ENCODE measurements at places on chromosomes 11 and 22.

- DNase-seq, result no peak
Observed at GRCh38 chr22:30308518-30309230, 18.1 kb downstream of the TBC1D10A start.

GRCh38 chr11:11414996-11415395, 61.9 kb upstream of the CSNK2A3 start:
- no peak for DNase-seq

GRCh38 chr11:120709808-120710207, 198.3 kb downstream of the GRIK4 start:
- no peak for DNase-seq

DNA sequence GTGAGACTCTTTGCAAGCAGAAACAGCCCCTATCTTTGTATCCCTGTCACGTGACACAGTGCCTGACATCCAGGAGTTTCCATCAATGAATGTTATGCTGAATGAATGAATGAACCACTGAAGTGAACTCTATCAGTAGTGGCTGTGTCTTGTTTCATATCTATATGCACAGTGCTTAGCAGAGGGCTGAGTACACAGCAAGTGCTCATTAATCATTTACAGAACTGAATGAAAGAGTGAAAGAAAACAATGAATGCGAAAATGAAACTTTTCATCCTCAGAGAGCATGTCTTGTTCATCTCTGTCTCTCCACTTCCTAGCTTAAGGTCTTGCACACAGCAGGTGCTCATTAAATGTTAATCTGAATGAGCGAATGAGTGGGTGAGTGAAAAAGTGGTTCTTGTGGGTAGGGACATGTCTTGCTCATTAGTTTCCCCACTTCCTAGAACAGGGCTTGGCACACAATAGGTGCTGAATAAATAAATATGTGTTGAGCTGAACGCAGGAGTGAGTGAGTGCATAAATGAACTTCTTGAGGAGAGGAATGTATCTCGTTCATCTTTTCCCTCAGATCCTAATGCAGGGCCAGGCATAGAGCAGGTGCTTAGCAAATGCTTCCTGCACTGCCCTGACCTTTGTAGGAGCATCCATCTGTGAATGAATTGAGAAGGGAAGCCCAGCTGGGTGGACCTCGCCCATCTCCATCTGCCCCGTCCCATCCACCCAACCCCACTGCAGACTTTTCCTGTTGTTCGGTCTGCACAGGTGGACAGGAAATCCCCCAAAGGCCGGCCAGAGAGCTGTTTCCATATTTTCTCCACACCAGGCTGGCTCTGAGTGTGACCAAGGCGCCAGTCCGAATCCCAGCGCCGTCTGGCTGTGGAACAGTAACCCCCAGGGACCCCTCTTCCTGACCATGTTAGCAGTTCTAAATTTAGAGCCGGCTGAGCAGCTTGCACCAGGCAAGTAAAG, 113.4 kb upstream of the CRYBB3 start:
- DNase-seq, result peak; percentile 61

DNA sequence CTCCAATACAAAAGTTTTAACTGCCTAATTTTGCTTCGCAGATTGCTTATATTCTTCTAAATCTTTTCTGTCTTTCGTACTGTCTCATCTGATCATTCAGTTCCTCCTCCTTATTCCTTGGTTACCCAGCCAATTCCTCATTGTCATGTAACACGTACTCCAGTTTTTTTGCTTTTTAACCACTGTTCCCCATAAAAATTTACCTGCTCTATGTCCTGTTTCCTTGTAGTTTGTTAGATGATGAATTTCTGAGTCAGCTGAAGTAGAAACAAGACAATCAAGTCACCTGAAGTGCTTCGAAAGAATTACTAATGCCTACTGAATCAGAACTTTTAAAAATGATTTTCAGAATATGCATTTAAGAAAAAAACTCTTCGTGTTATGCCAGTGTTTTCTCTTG, 150.6 kb downstream of the CNTN5 start:
- no peak for DNase-seq

DNA sequence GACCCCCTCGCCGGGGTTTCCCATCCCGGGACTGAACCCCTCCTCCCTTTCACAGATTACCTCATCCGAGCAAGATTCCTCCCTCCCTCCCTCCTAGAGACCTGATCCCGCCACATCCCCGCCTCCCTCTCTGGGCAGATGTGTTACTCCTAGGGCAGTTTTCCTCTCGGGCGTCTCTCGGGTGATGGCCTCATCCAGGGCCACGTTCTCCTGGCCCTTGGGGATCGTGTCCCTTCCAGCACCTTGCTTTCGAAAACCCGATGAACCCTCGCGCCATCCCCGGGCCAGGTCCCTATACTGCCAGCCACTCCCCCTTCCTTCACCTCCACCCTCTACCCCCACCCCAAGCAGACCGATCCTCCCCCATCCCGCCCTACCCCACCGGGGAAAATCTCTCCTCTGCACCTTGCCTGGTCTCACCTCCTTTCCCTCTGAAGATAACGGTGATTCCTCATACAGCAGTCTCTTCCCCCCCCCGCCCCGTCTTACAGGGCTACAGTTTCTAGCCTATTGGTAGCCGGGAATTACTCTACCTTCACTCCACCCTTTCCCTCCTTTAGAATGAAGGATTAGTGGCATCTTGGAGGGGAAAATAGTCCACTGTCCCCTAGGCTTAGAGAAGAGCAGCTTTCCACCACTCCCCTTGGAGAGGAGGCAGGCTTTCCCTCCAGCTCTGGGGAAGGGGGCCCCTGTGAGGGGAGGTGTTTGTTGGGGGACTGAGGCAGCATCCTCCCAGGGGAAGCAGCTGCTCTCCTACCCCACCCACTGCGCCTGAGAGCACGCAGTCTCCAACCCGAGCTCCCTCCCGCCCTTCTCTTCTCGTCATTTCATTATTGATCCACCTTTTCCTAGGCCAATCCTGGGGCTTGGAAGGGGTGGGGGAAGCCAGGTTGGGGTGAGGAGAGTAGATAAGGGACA, 1.2 kb downstream of the KMT2A start:
- peak; percentile 74 for DNase-seq

- peak; percentile 64 for DNase-seq
Observed at GRCh38 chr22:24146194-24146616, 35.1 kb upstream of the SUSD2 start.

- no peak for DNase-seq
Observed at GRCh38 chr22:38027487-38027886, 29.7 kb upstream of the PICK1 start.

DNA sequence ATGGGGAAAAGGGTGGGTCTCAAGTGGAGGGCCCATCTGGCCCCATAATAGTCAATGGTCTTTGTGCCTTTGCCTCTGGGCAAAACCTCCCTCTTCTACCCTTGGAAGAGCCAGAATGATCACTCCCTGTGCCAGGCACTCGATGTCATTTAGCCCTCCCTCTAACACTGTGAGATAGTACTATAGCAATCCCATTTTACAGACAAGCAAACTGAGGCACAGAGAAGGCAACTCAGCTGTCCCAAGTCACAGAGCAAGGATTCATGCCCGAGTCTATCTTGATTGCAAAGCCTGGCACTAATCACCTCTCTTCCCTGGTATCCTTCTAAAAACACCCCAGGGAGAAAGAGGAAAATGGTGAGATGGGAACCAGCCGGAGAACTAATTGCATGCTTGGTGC, 76.4 kb downstream of the TP53I11 start:
- DNase-seq, result no peak

GRCh38 chr11:18229501-18229900, 7.1 kb downstream of the SAA4 start:
- no peak for DNase-seq

DNA sequence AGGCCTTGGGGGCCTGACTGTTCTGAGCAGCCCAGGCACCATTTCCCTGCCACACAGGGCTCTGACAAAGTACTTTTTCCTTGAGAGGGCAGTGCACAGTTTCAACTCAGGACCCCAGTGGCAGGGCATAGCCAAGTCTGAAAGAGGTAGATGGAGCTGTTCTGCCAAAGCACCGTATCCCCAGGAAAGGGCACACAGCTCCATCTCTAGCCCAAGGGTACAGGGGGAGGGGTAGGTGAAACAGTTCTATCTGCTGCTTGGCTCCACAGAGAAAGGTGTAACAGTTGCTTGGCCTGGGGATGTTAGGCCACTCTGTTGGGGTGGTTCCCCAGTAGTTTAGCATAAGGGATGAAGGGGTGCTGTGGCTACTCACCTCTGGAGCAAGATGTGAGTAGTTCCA, 47.8 kb downstream of the GDPD4 start:
- no peak for DNase-seq

DNA sequence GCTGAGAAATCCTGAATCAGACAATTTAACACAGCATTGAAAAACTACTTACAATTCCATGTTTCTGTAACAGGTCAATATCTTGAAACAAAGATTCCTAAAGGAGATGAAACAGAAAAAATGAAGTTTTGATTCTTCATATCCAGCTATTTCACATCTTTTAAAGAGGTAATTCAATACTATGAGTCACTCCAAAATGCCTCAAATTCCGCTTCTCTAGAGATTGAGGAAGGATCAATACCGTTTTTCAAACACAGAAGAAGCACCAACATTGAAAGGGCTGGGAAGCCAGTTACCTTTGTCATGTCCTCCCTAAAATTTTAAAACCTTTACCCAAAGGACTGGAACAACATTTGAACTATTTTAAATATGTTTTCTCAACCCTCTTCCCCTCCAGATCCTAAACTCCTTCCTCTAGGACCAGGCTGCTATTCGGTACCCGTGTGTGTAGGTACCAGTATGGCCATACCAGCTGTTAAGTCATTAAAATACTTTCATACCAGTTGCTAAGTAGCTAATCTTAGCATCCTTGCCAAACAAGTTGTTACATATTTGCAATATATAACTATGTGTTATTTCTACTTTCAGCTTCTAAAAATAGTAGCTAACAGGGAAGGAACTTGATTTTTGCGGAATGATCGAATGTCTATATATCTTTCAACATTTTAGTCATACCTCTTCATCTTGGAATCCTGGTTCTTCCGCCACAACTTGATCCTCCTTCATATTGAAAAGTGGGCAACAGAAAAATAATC, 2.3 kb downstream of the DMC1 start:
- no peak for DNase-seq

DNA sequence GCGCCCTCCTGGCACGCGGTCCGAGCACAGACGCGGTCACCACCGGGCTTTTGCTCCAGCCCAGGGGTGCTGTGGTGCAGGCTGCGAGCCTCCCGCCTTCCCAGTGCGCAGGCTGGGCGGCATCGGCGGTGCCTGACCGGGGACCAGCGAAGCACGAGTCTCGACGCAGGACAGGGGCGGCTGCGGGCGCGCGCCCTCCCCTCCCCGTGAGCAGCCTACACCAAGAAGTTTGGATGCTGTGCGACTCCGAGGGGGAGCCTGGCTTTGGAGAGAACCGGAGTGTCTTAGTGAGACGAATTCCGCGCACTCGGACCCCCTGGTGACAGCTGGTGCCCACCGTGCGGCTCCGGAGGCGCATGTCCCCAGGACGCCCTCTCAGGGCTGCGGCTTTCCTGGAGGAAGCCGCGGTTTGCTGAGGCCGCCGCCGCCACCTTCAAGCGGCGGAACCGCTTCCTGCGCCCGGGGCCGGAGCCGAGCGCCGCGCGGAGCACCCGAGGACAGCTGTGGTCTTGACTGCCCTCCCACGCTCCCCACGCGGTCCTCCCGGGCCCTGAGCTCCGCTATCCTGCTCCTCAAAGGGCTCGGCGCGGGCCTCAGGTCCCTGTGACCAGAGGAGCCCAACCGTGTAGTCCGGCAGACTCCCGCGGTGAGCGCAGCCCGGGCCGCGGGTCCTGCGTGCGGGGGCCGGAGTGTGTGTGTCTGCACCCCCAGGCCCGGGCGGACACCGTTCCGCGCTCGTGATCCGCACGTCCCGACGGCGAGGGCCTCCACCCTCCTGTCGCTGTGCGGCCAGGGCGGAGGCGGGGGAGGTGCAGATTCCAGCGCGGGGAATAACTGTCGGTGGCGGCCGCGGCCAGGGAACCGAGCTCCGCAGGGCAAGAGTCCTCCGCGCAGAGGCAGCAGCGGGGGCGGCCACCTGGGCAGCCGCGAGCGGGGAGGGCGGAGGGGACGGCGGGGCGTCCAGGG, 1.7 kb downstream of the FGF3 start:
- no peak for DNase-seq

GRCh38 chr11:14336507-14337503, 22.2 kb downstream of the RRAS2 start:
- DNase-seq, result peak; percentile 47

DNA sequence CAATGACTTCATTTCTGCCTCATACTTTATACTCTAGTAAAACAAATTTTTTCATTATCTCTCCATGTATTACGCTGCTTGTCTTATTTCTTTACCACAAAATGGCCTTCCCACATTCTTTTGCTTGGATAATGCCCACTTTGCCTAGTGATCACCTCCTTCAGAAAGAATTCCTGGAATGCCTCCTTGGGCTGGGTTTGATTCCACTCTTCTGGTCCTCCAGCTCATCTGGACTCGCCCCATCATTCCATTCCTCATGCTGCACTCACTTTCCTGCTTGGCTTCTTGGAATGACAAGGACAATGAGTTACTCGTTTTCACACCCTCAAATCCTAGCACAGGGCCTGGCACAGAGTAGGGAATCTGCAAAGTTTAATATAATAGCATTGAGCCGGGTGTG, 475.1 kb upstream of the LARGE1 start:
- no peak for DNase-seq

GRCh38 chr11:69317401-69318092, 23.6 kb downstream of the MYEOV start:
- no peak for DNase-seq

- no peak for DNase-seq
Observed at GRCh38 chr22:30782613-30783012, 87.9 kb downstream of the OSBP2 start.

DNA sequence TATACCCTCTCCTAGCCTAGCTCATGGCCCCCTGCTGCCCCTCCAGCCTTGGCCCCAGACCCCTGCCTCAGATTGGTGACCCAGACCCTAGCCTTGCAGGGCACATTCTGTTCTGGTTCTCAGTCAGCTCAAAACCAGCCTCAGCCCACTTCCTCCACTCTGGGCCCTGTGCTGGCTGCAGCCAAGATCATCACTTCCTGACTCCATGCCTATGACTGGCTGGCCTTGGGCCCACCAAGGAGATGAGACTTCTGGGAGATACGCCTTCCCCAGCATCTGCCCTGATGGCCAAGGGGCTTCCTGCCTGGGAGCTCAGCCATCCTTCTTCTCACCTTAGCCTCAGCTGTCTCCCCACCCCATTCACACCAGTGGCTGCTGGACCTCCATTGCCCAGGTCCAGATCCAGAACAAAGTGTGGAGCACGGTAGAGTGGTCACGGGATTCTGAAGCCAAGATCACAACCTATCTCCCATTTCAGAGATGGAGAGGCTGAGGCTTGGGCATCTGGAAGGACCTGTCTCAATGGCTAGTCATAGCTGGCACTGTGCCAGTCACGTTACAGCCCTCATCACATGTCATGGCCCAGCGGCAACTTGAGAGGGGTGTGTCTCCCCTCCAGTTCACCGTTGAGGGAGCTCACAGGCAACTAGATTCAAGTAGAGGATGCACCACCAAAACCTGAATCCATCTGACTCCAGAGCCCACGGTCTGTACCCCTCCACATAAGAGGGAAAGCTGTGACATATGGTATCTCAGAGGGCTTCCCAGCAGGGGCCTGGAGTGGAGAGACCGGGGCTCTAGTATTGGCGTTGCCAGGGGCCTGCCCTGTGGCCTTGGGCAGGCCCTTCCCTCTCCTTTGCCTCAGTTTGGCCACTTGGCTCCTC, 43.0 kb upstream of the KLHL35 start:
- peak; percentile 88 for DNase-seq

GRCh38 chr11:87819151-87819550, 356.1 kb downstream of the RAB38 start:
- no peak for DNase-seq

GRCh38 chr22:23137905-23138561, 3.8 kb downstream of the RSPH14 start:
- peak; percentile 79 for DNase-seq
